Activated naive CD4-positive, alpha-beta T cell treated with Interleukin-2 at 50 U/mL for 16 hours (primary cell): ENCODE measurements at places on chromosomes 2 and 18.
A peak's percentile ranks its signal among the peaks of the same experiment; 100 is the strongest.

DNA sequence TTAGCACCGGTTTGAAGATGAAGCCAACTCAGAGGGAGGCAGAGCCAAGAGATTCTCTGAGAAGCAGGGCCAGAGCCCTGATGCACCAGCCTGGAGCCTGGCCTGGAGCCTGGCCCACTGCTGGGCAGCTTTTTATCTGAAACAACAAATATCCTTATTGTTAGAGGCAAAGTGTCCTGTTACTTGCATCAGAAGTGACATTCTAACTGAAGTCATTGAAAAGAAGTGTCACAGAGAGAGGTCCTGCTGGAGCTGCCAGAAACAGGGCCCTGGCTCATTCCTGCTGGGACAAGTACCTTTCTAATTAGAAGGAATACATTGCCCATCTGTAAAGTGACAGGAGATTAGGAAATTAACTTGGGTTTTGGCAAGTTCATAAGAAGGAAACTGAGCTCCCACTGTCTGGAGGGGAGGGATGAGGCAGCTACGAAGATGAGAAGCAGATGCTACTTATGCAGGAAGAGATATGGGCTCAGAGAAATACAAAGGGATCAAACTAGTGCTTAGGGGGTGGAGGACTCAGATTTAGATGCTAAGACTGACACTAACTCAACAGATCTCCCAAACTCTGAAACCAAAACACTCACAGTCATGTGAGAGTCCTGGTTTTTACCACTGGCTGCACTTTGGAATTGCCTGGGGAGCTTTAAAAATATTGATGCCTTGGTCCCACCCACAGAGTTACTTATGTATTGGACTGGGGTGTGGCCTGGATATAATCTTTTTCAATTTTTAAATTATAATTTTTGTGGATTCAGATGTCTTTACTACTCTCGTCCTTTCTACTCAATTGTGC, 11.0 kb upstream of the HK2 start:
- no peak for DNase-seq

DNA sequence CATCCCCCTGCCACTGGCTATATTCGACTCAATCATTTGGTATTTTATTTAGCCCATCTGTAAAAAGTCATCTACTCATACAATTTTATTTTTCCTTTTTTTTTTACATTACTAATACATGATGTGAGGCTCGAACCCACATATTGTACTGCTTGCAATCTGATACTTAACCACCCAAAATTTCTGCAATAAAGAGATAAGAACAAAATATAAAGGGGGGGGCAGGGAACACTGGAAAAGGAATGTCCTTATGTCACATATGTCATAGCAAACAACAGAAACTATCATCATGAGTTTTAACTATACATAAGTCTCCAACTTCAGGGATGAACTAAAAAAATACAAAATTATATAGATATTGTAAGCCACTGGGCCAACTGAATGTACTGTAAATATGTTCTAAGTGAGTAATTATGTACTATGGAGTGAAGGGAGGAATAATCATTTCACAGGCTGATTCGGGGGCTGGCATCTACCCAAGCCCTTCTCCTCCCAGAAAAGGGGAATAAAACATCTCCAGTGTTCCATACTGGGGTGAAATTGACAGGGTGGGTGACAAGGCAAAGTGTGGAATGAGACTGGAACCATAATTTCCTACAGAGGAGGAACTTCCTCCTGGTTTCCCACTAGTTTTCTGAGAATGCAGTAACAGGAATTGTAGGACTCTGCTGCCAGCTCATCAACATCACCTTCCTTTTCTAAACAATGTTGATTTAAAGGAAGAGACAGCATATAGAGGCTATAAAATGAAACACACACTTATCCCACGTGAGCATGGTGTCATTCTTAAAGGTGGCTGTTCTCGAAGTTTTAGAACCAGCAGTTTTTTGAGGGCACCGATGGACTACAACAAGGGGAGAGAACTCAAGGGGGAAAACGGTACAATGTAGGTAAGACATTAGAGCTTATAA, 79.5 kb downstream of the FARSB start:
- no peak for DNase-seq

GRCh38 chr2:113827426-113827825, 62.5 kb upstream of the ACTR3 start:
- DNase-seq: no peak

DNA sequence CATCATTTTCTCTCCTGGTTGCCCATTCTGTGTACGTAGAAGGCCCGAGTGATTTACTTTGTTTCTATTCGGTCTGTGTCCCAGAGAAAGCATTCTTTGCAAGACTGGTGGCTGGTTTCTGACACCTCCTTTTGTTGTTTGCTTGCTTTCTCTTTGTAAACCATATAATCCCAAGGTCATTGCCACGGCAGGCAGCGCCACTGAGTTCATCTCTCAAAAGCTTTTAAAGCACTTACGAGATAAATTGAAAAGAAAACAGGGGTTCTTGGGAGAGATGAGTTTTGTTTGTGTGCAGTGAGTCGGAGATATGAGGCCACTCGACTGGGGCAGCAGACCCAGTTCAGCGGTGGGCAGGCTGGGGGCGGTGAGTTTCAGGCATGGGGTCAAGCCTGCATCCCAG, 137.6 kb downstream of the NCK2 start:
- no peak for DNase-seq

GRCh38 chr2:170310876-170311502, 133.0 kb downstream of the MYO3B start:
- no peak for DNase-seq

GRCh38 chr2:122368576-122369243, 613.3 kb downstream of the TSN start:
- DNase-seq: no peak

- DNase-seq: no peak
Observed at GRCh38 chr2:152376385-152376784, 41.4 kb downstream of the FMNL2 start.

GRCh38 chr2:167748536-167748935, 498.9 kb downstream of the STK39 start:
- DNase-seq: no peak

- no peak for DNase-seq
Observed at GRCh38 chr2:101446869-101447268, 28.0 kb downstream of the RFX8 start.

- no peak for DNase-seq
Observed at GRCh38 chr2:217797661-217798069, 205.1 kb downstream of the TNS1 start.

- no peak for DNase-seq
Observed at GRCh38 chr2:27320958-27321543, 1.8 kb downstream of the MPV17 start.

- no peak for DNase-seq
Observed at GRCh38 chr2:224278531-224278930, 123.4 kb downstream of the FAM124B start.

- DNase-seq: no peak
Observed at GRCh38 chr2:61736953-61737352, 116.9 kb downstream of the FAM161A start.

DNA sequence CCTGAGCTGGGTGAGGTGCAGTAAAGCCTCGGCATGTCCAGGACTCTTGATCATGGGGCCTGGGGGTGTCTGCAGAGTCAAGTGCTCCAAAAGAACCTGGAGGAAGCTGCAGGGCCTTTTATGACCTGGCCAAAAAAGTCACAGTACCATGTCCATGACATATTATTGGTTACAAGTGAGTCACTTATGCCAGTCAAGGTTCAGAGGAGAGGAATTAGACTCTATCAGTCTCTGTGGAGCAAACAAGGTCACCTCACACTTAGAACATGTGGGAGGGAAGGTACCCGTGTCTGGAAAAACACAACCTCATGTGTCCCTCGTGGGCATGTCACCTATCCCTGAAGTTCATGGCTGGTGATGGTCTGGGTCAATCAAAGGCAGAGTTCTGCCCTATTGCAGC, 465.7 kb downstream of the FBXO15 start:
- DNase-seq: no peak

- DNase-seq: no peak
Observed at GRCh38 chr2:13611939-13612338, 895.2 kb downstream of the TRIB2 start.

DNA sequence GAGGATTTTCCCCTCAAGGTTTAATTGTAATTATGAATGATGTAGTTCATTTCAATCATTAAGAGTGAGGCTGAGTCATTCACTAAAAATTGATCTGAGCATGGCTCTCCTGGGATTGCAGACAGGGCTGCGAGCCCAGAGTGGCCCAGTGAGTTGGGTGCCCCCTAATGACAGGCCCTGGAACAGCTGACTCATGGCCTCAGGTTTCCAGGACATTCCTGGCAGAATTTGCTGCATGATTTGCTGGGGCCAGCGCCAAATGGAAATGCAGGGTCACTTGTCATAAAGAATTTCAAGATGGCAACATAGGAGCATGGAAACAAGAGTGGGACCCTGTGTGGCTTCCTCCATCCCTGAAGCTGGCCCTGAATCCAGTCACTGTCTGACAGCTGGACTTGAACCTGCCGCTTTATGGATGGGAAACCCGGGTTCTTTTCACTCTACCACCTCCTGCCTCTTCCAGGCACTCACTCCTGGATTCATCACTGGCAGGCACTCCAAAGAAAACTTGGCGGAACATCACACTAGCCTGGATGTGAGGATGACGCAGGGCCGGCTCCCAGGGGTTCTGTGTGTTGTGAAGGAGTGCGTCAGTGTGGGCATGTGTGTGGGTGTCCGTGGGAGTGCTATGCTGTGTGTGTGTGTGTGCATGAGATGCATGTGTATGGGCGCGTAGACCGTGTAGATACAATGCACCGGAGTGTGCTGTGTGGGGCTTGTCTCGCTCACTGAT, 15.2 kb downstream of the OTOF start:
- DNase-seq: no peak

- no peak for DNase-seq
Observed at GRCh38 chr2:38398739-38399138, 21.7 kb upstream of the ATL2 start.

DNA sequence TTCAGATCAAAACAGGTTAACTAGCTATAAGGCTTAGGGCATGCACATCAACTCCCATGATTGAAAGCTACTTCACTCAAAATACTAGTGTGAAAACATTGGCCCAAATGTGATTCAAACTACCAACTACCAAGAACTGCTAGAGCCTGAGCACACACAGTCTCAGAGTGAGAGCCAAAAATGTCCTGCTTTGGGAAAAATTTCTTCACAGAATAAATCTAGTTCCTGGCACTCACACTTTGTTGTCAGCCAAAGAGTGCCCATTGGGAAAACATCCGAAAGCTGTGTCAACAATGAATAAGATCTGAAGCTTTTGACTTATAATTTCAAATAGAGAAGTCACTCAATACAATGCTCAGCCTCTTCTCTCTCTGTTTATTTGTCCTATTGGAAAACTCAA, 182.7 kb downstream of the LRATD1 start:
- no peak for DNase-seq

DNA sequence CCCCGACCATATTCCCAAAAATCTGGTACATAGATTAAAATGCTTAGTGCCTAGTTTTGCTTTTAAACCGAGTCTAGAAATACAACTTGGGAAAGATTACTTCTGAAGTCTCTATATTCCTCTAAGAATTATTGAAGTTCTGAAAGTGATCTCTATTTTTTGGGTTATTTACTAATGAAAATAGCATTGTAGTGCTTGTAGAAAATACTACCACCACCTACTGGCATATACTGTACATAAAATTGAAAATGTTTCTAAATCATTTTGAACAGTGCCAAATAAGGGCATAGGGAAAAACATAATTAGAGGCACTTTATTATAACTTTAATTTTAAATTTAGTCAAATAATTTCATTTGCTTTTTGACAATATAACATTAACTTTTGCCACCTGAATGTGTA, 1399.6 kb upstream of the ZEB2 start:
- no peak for DNase-seq

GRCh38 chr2:80706951-80707350, 402.4 kb upstream of the LRRTM1 start:
- no peak for DNase-seq

GRCh38 chr2:53188851-53189510, 578.6 kb upstream of the CHAC2 start:
- DNase-seq: no peak

GRCh38 chr18:48928787-48929186, 22.0 kb downstream of the SMAD7 start:
- DNase-seq: peak; percentile 77

DNA sequence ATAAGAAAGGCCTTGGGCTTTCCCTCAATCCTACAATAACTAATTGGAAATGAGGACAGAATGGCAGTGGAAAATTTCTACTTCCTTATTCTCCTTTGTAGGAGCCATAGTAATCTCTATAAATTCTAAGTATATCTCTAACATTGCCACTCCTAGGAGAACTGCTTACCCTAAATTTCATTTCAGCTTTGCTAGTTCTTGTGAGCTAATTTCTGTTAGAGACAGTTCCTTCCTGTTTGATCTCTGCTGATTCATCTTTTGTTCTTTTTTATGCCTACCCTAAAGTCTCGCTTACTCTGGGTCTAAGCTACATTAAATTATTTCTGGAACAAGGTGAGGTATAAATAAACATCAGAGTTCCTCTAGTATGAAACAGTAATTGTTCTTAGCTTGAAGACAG, 25.7 kb downstream of the ABHD3 start:
- DNase-seq: no peak

DNA sequence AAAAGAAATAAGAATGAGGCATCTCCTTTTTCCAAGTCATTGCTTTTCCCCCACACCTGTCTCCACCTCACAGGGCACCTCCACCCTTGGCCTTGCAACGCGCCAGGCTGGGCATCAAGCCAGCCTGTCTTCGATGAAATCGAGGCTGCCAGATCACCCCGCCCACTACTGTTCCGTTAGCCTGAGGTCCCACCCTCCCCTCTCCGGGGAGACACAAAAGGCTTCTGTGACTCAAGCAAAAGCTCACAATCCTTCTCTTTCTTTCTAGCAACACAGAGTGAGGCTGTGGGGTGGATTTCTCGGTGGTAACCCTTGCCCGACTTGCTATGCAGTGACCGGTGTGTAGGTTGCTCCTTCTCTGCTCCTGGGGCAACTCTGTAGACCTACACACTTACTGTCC, 9.9 kb downstream of the TNP1 start:
- DNase-seq: no peak

- DNase-seq: no peak
Observed at GRCh38 chr2:98483257-98483861, 38.7 kb downstream of the INPP4A start.

DNA sequence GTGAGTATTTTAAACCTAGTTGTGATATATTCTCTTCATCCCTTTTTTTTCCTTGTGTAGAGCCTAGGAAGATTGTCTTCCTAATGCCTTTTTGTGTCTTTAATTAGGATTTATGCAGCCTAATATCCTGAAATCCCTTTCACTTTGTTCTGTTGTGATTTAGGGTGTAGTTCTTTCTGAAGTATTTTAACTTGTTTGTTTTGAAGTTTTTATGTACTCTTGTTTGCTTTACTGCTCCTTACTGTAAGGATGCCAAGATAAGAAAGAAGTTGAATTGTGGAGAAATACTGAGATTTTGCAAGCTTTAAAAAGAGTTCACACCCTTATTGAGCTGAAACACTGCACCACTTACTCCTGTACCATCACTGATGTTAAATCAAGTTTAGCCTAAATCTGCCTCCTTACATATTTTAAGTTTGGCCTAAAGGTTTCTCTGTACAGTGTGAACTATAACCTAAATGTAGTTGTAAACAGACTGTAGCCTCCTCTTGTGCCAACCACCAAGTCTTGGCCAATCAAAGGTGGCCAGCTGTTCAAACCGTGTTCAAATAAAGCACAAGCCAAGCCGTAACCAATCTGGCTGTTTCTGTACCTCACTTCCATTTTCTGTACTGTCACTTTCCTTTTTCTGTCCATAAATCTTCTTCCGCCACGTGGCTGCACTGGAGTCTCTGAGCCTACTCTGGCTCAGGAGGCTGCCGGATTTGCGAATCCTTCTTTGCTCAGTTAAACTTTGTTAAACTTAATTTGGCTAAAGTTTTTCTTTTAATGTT, 17.7 kb upstream of the ACOXL start:
- DNase-seq: no peak

GRCh38 chr2:88177556-88177955, 7.4 kb downstream of the THNSL2 start:
- DNase-seq: no peak
